Activated naive CD8-positive, alpha-beta T cell treated with anti-CD3 and anti-CD28 coated beads, Interleukin-2, amount 50 U/mL, for 16 hours (primary cell): ENCODE measurements at places on chromosomes 3 and 15.

DNA sequence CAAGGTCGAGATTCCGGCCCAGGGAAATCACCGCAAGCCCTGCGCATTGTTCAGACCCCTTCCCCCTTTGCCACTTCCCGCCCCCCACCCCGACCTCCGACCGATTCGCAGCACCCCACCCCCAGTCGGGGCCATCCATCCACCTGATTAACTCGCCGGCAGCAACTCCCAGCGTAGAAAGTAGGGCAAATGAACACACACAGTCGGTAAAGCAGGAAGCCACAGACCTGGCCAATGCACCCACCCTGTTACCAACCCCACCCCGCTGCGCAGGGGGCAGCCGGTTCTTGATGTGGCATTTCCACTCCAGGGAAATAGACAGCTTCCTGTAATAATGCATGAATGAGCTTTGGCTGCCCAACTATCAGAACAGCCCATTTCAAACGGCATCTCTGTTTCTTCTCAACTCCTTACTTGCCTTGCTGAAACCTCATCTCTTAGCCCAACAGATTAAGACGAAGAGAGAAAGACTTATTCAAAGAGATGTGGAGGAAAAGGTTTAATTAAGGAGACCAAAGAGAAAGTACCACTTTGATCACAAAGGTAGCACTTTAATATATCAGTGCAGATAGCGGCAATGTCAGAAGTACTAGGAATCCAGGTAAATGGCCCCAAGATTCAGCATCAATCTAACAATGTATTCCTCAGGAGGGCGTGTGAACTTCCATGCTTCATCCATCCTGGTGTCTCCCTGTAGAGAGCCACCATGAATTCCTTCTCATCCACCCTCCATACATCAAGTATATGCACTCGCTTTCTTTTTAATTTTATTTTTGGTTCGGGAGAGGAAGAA, 1.9 kb downstream of the TNIK start:
- no peak for DNase-seq

DNA sequence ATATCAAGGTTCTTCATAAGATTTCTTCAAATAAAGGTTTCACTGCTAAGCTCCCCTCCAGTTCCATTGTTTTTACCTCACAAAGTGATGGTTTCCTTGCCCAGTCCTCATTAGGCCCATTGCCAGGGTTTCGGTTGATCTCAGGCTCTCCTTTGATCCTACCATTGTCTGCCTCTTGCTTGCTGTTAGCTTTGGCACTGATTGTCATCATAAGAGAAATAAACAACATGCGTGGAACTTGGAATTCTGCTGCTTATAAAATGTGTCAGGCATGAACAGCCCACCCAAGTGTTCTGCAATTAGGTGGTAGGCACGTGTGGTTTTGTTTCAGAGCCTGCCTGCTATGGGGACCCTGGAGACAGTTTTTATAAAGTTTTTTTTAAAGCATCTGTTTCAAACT, 107.6 kb upstream of the BFSP2 start:
- no peak for DNase-seq

GRCh38 chr3:21798356-21799088, 47.5 kb upstream of the ZNF385D start:
- DNase-seq: no peak

- no peak for DNase-seq
These were observed 244.7 kb upstream of the ST8SIA2 start for GRCh38 chr15:92149029-92149428.

DNA sequence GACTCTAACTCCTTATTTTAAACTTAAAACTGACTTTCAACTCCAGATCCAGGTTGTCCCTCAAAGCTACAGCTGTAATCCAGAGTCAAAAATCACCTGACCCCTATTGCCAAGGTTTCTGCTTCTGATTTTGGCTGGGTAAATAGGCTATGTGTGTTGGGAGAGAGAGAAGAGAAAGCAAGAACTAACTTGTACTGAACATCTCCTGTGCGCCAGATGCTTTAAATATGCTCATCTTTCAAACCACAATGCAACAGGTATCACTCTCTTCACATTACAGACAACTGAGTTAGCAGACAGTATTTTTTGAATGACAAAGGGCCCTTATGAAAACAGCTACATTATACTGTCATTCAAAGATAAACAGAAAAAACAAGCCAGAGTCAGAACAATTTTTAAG, 7.0 kb downstream of the WWTR1 start:
- DNase-seq: no peak

- no peak for DNase-seq
These were observed 60.0 kb downstream of the NR1I2 start for GRCh38 chr3:119841808-119842471.

DNA sequence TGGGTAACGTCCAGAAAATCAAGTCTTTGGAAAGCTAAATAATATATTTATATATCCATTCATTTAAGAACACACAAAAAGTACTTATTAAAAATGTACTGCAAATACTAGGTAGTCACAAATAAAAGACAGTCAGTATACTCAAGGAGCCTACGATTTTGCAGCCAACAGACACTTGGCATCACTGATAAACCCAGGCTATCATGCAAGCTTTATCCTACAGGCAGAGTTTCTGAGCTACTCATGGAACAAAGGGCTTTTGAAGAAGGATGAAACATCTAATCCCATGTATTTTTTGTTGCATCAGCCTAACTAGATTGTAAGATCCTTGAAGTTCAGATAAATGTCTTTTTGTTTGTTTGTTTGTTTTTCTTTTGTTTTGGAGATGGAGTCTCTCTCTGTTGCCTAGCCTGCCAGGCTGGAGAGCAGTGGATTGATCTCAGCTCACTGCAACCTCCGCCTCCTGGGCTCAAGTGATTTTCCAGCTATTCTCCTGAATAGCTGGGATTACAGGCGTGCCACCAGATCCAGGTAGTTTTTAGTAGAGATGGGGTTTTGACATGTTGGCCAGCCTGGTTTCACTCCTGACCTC, 319.4 kb upstream of the MDFIC2 start:
- no peak for DNase-seq
